Activated effector memory CD4-positive, alpha-beta T cell treated with anti-CD3 and anti-CD28 coated beads, Interleukin-2, amount 50 U/mL, for 16 hours (primary cell): ENCODE measurements at places on chromosomes 5 and 9.

- no peak for DNase-seq
Observed at GRCh38 chr5:79130781-79131180, 19.2 kb downstream of the BHMT start.

GRCh38 chr5:71738662-71739361 lies 19.7 kb downstream of the CARTPT start:
- DNase-seq = no peak

GRCh38 chr5:122126177-122126755 lies 3.1 kb upstream of the ZNF474 start:
- DNase-seq = no peak

- DNase-seq = no peak
Observed at GRCh38 chr9:134439368-134439784, 113.1 kb downstream of the RXRA start.

DNA sequence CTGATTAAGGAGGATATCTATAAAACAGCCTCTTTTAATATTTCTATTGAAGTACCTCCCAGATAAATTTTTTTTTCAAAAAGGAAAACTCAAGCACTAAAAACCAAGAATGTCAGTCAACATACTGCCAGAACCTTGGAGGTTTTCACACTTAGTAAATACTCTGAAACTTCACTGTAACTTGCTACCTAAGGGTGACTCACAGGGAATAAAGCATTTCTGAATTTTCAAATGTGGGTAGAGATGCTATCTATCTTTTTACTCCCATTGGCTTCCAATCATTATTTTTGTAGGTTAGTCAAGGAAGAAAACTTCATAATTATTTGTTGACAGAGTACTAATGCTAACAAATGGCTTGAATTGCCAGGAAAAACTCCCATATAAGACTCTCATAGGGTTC lies 46.1 kb downstream of the SLC25A46 start:
- DNase-seq = no peak

GRCh38 chr5:11222169-11222568 lies 461.1 kb upstream of the DAP start:
- DNase-seq = no peak

DNA sequence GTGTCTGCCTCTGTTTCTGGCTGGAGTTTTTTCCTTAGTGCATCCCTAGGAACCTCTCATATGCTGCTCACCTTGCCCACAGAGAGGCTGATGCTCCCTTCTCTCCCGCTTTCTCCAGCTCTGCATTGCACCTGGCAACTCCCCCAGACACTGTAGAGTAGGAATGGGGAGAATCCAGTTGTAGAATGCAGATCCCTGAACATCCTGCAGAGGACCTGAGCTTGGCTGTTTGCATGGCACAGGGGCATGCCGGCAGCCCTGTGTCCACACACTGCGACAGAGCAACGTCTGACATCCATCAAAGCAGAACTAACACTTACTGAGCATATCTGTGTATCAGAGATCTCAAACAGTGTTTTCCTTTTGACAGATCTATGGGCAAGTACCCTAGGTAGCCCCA lies 19.9 kb downstream of the IDNK start:
- no peak for DNase-seq

GRCh38 chr5:142841511-142842265 lies 71.5 kb downstream of the ARHGAP26 start:
- no peak for DNase-seq

DNA sequence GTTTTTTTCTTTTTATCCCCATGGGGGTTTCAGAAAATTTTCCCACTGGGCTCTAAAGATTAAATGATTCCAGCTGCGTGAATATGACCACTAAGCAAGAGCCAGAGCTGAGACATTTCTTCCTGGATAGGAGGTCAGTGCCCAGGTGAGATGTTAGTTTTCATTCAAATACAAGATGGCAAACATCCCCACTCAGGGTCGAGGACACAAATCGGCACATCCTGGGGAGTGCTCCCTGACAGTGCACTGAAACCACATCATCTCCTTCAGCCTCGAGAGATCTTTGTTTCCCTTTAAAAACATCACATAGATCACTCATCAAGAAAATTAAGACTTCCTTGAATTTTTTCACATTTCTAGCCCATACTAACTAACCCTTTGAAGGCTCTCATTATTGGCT lies 273.2 kb upstream of the PANK3 start:
- DNase-seq = no peak

- no peak for DNase-seq
Observed at GRCh38 chr9:18393340-18394130, 80.4 kb upstream of the ADAMTSL1 start.

DNA sequence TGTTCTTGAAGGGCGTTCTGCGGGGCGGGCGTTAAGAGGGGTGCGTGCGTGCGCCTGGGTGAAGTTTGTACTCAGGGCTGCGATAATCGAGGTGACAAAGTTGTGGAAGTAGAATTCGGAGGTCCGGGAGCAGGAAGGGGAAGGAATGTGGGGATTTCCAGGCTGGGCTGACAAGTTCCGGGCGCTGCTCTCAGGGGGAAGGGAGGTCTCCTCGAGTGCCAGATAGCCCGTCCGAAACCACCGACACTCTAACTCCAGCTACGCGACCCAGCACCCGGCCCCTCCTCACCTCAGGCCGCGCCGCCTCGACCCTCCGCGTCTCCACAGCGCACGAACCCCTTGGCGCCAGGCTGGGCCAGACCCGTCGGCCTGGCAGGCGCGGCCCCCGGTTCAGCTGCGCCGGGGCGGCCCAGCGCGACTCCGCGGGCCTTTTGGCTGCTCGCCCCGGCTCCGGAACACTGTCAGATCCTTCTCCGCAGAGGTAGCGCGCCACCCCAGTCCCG lies at the start of gene IL6ST:
TSS of gene IL6ST (minus strand) at position 469 of the 503 bp plus-strand sequence. CDS start 18,685 bp downstream, outside the sequence.
- peak; percentile 81 for DNase-seq

DNA sequence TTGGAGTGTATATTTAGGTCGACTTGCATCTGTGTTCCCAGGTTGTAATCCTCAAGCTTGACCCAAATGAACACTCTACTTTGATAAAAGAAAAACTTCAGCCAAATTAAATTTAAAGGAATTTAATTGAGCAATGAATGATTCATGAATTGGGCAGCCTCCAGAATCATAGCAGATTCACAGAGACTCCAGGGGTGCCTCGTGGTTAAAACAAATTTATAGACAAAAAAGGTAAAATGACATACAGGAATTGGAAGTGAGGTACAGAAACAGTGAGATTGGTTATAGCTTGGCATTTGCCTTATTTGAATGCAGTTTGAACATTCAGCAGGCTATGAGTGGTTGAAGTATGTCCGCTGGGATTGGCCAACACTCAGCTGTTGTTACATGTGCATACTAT lies 21.6 kb upstream of the SPATA31D4 start:
- DNase-seq = no peak

DNA sequence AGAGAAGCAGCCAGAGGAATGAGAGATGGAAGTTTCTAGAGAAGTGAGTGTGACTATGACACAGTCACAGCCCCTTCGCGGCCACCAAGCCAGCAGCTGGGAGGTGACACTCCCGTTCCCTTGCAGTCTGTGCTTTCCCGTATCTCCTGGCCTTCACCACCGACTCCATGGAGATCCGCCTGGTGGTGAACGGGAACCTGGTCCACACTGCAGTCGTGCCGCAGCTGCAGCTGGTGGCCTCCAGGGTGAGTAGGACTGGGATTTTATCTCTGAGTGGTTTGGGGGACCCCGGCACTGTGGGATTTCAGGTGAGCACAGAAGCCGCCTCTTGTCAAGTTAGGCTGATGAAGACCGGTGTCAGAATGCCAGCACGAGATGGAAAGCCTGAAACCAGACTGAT lies 12.1 kb upstream of the SLC2A8 start:
- DNase-seq = peak; percentile 55

DNA sequence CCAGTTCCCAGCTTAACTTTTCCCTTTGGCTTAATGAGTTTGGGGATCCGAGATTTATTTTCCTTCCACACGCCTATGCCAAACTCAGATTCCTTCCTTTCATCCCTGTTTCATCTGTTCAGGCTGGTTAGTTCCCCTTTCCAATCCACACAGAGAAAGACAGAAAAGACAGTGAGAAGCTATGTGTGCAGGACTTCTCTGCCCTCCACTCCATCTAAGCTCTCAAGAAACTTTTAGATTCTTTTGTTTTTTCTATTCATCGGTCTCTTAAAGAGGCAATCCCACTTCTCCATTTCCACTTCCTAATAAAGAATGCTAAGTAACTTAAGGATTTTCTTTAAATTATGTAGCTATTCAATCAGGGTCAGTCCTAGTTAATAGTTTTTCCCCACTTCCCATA lies 11.2 kb downstream of the ITGA1 start:
- DNase-seq = no peak

DNA sequence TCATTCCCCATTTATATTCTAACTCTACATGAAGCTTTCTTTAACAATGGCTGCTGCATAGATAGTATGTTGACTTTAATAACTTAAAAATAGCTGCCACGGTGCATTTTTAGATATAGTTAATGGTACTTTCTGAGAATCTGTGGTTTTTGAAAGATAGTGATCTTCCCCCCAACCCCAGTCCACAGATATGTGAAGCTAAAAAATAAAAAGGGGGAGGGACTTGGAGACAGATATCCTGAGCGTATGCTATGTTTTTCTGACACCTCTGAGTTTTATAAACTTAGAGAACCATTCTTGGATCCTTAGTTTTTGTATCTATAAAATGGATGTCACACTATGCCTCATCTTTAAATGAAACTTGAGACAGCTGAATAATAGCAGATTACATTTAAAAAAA lies 120.5 kb downstream of the SNX18 start:
- DNase-seq = no peak

- DNase-seq = no peak
Observed at GRCh38 chr5:175344331-175345195, 99.4 kb downstream of the DRD1 start.

GRCh38 chr5:128199611-128200010 lies 116.0 kb downstream of the SLC12A2 start:
- no peak for DNase-seq
